LoVo (cell line): ENCODE measurements at places on chromosomes 4 and X.

GRCh38 chrX:12936947-12937346 lies 30.5 kb downstream of the TLR8 start:
- DNase-seq: no peak

GRCh38 chrX:1167466-1167865 lies 45.0 kb downstream of the CRLF2 start:
- DNase-seq: no peak

DNA sequence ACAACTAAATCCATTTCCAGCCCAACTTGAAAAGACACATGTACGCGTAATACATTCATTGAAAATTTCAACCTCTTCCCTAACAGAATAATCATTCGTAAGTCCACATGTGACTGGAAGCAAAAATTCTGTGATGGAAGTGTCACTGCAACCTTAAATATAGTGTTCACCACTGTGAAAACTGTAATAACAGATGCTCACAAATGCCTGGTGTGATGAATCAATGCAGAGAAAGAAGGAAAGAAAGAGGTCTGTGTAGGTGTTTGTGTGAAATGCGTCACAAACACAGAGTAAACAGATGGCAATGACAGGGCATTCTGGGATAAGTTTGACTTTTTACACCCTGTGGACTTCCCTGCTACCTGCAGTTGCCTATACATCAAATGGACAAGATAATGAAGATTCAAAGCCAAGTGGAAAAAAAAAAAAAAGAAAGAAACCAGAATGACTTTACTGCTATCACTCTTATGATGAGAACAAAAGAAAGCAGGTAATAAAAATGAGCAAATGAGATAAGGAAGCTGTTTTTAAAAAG lies 123.3 kb downstream of the EPHA5 start:
- no peak for DNase-seq

- DNase-seq: no peak
Measured at GRCh38 chrX:150968862-150969720, 14.0 kb upstream of the HMGB3 start.

DNA sequence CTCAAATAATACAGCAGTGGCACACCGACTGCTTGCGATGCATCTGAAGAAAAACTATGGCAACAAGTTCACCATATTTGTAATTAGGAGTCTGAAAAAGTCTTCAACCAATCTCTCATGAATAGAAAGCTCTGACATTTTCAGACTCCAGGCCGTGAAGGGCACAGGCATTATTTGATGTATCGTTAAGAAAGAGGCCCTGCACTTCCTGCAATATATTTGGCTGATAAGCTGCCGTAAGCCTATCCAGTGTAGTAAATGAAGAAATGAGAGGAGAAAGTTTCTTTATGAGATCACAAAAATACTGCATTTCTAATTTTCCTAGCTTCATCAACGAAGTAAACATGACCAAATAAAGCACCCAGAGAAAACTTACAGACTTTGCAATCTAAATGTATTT lies 613.8 kb upstream of the TECRL start:
- no peak for DNase-seq

DNA sequence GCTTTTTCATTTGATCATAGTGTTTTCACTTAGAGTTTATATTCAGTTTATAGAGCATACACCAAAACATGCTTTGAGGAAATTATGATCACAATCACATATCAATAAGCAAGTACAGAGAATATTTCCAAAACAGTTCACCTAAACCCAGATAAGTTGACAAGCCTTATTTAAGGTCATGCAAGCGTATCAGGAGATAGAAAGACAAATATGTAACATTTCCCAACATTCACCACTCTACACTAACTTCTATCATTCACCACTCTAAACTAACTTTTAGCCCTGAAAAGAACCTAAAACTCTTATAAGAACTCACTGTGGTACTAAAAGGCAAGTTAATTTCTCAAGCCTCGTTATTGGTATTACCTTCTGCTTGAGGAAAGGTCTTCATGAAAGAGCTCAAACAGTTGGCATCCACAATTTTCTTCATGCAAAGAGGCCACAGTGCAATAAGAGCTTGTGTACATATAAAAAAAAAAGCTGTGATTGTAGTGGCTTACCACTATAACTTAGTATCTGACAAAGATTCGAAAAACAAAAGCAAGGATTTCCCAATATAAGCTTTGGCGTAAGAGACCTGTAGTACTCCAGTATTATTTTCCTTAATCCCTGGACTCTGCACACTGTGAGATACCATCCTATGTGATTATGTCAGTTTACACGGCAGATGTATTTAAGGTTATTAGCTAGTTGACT lies 903.3 kb downstream of the STIM2 start:
- no peak for DNase-seq

DNA sequence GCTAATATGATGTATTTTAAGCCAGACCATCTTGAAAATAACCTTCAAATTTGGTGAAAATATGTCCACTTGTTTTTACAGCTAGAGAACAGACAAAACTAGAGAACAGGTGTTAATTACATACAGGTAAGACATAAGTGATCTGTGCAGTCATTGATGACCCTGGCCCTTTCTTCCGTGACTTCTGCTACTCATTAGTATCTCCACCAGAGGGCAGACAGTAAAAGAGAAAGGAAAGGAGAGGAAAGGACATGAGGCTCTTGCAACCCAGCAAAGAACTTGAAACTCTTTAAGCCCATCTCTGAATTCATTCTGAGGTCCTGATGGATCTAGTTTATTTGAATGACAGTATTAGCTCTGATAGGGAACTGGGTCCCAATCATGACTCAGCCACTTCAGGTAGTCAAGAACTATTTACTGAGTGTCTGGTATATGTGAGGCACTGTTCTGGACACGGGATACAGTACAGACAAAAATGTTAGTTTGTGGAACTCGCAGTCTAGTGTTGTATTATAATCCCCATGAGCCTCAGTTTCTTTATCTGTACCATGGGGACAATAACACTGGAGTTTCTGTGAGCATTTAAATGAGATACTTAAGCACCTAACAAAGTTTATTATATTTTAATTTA lies 121.0 kb upstream of the TEX13D start:
- peak; percentile 0 for DNase-seq

DNA sequence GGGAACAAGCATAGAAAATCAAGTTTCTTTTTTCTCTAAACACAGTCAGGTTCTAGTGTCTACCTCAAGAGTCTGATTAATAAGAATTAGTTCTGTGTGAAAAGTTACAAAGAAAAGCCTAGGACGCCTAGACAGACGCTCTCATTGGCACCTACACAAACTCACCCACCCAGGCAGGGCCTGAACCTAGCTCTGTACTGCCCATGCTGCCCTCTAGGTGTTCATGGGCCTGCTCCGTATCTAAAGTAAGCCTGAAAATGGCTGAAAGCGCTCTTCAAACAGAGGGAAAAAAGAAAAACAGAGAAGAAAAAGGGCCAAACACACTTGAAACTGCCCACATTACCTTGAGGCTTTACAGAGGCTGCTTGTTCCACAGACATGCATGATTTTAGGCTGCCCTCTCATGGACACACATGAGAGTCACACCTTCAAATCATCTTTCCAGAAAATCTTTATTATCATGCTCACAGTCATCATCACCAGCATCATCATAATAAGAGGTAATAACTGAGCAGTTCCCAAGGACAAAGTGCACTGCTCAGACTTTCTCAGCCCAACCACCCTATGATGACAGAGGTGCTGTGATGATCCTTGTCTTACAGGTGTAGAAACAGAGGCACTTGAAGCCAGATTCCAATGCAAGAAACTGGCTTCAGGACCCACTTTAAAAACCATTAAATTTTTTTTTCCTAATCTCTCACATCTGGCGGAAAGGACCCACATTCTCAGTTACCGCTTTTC lies 49.6 kb downstream of the MAP7D2 start:
- peak; percentile 32 for DNase-seq

- no peak for DNase-seq
Measured at GRCh38 chr4:184587701-184588100, 61.5 kb downstream of the CASP3 start.

- no peak for DNase-seq
Measured at GRCh38 chr4:99414401-99414800, 20.7 kb downstream of the ADH7 start.

GRCh38 chrX:17405225-17405969 lies 30.4 kb downstream of the NHS start:
- peak; percentile 65 for DNase-seq

DNA sequence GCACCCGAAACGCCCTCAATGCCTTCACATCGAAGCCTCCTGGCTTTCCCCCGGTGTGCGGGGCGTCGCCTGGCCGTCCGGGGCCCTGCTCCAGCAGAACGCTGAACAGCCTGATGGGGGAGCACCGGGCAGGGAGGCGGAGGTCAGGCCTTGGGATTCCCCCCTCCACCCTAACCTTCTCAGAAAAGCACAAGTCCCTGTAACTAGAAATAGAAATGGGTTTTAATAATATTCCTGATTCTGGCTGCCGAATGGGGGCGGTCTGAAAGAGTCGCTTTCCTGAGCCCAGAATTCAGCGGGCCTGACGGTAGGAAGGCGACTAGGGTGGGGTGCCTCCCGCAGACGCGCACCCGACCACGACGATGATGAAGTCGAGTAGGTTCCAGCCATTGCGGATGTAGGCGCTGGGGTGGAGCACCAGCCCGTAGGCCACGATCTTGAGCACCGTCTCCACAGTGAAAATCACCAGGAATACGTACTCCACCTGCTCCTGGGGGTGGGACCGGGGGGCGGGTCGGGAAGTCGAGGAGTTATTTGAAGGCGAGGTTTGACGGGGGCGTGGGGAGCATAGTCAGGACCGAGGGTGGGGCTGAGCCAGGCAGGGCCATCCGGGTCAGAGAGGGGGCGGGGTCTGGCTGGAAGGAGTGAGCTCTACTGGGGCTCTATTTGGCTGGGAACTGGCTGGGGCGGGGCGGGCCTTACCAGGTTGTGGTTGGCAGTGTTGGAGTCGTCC lies 2.5 kb downstream of the CACNA1F start:
- peak; percentile 58 for DNase-seq

DNA sequence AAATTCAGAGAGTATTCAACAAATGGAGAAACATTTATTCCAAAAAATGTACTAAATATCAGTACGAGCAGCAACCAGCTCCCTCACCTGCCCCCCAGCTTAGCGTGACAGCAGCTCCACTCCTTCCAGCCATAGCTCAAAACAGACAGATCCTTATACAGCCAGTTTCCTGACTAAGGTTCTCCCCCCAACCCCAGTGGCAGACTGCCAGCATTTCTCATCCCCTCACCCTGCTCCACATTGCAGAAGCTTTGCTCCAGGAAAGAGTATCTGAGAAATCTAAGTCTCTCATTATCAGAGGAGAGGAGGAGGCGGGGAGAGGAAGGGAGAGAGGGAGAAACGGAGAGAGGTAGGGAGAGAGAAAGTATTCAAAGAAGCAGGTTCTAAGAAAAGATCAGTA lies 53.3 kb upstream of the PASD1 start:
- DNase-seq: no peak

DNA sequence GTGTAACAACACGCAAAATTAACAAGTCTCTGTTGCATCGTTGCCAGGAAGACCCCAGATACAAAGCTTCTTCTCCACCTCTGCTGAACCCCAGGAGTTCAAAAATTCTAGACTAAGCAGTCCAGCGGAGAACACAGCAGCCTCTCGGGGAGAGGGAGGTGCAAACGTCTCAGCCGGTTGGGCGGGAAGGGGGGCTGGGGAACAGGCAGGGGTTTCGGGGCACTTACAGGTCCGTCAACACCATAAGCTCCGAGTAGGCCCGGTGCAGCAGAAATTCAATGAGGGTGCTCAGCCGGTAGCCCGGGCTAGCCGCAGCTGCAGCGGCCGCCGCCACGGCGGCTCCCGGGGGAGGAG lies 394 bp downstream of the MED14 start:
- no peak for DNase-seq

DNA sequence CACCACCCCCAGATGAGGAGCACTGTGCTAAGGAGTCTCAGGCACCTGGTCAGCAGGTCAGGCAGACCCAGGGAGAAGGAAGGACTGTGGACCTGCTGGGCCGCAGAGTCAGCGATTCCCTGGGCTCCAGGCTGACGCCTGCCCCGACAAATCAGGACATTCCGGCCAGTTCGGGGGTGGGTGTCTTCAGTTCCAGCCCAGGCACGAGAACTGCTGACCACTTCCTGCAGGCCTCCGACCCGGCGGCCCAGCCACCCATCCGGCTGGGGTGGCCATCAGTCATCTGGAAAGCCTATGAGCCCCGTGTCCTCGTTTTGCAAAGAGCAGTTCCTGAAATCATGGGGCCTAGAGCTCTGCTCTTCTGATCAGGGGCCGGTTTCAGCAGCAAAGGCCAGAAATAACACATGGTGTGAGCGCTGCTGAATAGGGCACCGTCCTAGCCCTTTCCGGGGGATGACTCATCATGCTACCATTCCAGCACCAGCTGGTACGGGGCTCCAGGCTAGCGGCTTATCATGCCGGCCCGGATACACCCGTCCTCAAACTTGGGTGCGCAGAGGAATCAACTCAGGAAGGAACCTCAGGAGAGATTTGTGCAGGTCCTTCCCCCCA lies 7.8 kb upstream of the SH3TC1 start:
- DNase-seq: peak; percentile 58

DNA sequence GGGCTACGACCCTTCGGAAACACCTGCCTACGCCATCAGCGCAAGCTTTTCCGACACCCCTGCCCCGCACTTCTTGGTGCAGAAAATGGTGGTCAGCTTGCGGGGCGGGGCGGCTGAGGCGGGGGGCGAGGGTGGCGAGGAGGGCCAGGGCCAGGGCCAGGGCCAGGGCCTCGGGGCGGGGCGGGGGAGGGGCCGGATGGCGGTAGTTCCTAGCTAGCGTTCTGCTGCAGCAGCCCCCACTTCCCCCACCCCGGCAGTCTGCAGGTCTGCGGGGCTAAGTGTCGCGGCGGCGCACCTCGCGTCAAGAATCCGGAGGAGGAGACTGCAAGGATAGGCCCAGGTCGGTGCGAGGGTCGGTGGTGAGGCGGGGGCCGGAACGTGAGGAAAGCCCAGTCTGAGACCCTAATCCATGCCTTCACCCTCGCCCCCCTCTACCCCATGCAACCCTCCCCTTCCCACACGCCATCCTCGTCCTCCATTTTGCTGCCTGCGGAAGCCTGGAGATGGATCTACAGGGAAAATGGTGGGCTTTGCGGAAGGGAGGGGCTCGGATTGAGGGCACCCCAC lies 600 bp downstream of the BEX4 start:
- DNase-seq: no peak

- no peak for DNase-seq
Measured at GRCh38 chr4:122341886-122342285, 36.9 kb upstream of the ADAD1 start.

DNA sequence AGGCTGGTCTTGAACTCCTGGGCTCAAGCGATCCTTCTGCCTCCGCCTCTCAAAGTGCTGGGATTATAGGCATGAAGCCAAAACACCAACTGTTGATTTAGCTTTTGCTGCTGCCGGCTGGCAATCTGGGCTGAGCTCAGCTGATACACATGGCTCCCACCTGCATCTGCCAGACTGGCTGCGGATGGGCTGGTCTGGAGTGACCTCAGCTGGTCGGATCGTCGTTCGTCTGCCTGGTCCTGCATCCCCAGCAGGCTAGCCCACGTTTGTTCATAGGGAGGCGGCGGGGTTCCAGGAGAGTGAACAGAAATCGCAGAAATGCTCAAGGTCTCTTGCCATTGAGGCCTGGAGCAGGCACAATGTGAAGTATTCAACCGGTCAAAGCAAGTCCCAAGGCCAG lies 74.4 kb upstream of the DDX3X start:
- no peak for DNase-seq

DNA sequence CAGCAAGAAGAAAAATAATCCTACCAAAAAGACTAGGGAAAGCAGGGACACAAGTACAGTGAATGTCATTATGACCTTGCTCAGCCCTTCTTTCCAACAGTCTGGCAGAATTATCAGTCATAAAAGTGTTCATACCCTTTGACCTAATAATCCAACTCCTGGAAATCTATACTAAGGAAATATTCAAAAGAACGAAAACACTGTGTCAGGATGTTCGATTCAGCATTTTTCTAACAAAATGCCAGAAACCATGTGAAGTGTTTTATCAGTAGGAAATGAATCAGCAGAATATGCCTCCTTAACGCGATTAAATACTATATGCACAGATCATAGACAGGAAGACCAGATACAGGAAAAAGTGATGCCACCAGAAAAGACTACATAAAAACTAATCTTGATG lies 16.2 kb upstream of the S100G start:
- no peak for DNase-seq
